ENCODE measurements at places on chromosomes 5 and 9. TPM values are rescaled to one million over a fixed set of nuclear protein-coding genes. Genes with fewer than 3 reads are reported as not detected.

KLHL9 gene
- 36.4 TPM for total RNA-seq

C9orf50 gene
- total RNA-seq: not detected

ARL14EPL gene
- under 0.01 TPM for total RNA-seq

THBS4 gene
- 2.9 TPM for total RNA-seq

PCDHB9 gene
- total RNA-seq: 0.13 TPM

CDKN2B-AS1 gene
- total RNA-seq: 0.76 TPM

ZDHHC11B gene
- not detected for total RNA-seq

PRR16 gene
- total RNA-seq: not detected
